CD8-positive, alpha-beta T cell (primary cell): ENCODE measurements at places on chromosomes 2 and 18.

GRCh38 chr2:181891966-181892798, 652 bp downstream of the ITPRID2 start:
- DNase-seq, result peak; percentile 61

GRCh38 chr2:48089644-48090043, 183.3 kb upstream of the FBXO11 start:
- no peak for DNase-seq

- no peak for DNase-seq
Measured at GRCh38 chr2:200614249-200614648, 28.4 kb downstream of the AOX1 start.

DNA sequence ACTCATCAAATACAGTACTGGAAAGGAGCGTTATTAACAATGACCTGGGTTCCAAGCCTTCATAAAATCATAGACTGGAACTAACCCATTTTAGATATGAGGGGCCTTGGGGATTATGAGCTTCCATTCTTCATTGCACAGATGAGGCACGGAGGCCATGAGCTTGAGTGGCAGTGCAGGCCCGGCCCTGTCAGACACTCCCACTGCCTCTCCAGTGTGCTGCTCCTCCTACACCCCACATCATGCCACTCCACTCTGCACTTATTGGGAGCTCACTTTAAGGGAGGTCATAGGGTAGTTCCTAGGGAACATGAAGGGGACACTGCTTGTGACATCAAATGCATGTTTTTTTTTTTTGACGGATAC, 77.9 kb downstream of the TSN start:
- no peak for DNase-seq

DNA sequence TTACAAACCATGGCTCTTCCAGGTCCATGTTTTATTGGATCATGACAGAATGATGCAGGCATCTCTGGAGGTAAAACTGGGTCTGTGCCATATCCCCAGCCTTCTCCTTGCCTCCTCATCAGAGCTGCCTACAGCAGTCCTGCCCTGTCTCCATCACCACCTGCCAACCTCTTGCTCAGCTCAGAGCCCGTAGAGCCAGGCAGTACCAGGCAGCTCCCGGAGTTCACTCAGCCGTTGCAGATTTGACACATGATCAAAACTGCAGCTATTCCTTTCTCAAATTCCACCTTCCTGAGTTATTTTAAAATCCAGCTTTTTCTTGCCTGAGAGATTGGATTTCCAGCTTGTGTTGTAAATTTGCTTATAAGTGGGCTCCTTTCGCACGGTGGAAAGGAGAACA, 218.2 kb upstream of the CELF4 start:
- DNase-seq, result no peak

GRCh38 chr2:147003081-147003480, 841.7 kb upstream of the ACVR2A start:
- DNase-seq, result no peak

DNA sequence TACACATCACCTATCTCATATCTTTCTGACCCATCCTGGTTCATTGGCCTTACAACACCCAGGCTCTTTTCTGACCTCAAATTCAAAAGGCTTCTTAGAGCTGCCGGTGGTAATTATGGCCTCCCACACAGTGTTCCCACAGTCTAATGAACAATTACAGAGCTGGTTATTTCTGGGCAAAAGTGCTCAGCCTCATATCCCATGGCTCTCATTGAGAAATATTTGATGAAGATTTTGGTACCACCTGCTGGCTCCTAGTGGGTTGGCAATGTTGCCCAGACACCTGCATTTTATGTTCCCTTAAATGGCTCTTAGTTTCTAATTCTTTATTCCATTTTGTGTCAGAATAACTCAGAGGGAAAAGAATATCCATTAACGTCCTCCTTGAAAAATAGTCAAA, 20.1 kb upstream of the SCYGR2 start:
- no peak for DNase-seq

- no peak for DNase-seq
Measured at GRCh38 chr2:212477571-212477970, 61.0 kb downstream of the ERBB4 start.

DNA sequence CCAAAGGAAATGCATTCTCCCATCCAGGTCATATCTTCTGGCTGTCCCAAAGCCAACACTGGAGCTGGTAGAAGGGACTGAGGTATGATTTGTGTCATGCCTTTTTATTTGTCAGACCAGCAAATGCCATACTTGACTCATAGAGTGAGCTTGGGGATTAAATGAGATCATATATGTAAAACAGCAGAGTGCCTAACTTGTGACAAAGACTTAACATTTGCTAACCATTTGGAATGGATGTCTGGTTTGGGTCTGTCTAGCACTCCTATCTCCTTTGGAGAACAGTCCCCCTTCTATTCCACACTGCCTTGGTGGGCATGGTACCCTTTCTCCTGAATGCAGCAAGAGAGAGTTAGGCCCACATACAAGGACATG, 128.5 kb upstream of the LGALSL start:
- no peak for DNase-seq

GRCh38 chr2:163658556-163658955, 77.3 kb downstream of the FIGN start:
- DNase-seq, result no peak

- DNase-seq, result no peak
Measured at GRCh38 chr2:159907909-159908308, 109.9 kb upstream of the CD302 start.

DNA sequence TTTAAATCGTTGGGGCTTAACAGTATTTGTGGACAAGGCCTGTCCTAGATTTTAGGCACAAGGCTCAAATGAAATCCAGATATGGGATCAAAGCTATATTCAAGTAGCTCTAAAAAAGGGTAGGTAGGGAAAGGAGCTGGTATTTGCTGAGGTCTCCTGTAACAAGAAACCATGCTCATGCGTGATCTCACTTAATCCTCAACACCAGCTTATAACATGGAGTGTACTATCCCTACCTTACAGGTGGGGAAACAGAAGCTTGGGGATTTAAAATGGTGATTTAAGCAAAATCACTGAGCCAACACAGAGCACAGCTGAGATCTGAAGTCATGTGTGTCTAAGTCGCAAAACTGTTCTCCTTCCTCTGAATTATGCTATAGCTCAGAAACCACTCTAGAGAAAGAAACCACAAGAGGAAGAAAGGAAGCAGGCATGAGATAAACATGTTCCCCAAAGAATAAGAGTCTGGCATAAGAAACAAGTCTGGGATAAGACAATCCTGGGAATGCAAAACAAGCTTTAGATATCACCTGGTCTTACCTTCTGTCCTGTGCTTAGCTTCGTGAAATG, 43.1 kb downstream of the CYRIA start:
- DNase-seq, result no peak

GRCh38 chr2:134287323-134287722, 33.5 kb downstream of the MGAT5 start:
- no peak for DNase-seq

- DNase-seq, result no peak
Measured at GRCh38 chr2:135532581-135532980, 1.3 kb downstream of the R3HDM1 start.

DNA sequence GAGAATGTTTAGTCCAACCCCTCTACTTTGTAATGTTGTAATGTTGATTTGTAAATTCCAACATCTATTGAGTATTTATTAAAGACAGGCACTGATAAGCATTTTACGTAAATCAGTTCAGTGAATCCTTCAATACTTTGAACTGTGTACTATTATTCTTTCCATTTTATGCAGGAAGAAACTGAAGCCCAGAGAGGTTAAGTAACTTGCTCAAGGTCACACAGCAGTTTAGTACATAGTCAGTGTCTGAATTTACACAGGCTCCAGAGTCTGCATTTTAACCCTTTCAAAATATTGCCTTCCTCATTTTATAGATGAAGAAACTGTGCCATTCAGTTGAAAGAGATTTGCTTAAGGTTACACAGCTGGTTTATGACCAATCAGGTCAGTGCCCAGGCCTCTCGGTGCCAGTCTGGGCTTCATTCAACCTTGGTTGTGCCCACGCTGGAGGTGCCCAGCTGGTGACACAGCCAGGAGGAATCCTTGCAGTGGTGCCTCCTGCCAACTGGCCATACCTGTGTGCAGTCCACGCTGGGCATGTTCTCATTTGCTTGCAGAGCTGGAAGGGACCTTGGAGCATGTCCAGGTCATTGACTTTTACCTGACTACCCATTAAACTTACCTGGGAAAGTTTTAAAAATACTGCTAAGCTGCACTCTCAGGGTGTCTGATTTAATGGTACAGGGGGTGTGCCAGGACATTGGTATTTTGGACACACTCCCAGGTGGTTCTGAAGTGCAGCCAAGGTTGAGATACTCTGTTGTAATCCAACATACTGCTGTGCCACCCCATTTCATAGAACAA, 74.3 kb upstream of the CYRIA start:
- DNase-seq, result no peak

GRCh38 chr2:25375371-25375988, 33.8 kb upstream of the DNMT3A start:
- DNase-seq, result no peak

- DNase-seq, result no peak
Measured at GRCh38 chr2:109457794-109458193, 156.0 kb downstream of the SEPTIN10 start.

GRCh38 chr2:131034122-131035051, 58.9 kb downstream of the FAM168B start:
- DNase-seq, result peak; percentile 44

GRCh38 chr2:47486841-47487497, 84.0 kb downstream of the MSH2 start:
- DNase-seq, result no peak
